ENCODE measurements at places on chromosomes 2 and 18.

DNA sequence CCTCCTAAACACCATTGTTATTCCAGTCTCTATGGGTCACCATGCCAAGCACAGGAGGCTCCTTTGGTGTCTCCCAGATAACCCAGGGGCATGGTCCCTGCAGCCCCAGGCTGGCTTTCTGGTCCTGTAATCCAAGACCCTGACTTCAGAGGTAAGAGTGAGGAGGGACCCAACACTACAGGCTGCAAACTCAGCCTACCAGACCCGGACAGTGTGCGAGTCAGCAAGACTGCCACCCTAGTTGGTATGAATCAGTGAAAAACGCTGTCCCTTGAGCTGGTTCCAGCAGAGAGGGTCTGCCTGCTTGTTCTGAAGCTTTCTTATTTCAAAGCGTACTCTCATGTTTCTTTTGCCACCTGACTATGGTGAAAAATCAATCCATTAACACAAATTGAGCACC lies 47.6 kb upstream of the ZFP36L2 start:
- DNase-seq, result no peak

GRCh38 chr18:37499044-37499443 lies 66.6 kb downstream of the CELF4 start:
- no peak for DNase-seq

GRCh38 chr2:113229795-113230194 lies 48.9 kb downstream of the PAX8 start:
- no peak for DNase-seq

DNA sequence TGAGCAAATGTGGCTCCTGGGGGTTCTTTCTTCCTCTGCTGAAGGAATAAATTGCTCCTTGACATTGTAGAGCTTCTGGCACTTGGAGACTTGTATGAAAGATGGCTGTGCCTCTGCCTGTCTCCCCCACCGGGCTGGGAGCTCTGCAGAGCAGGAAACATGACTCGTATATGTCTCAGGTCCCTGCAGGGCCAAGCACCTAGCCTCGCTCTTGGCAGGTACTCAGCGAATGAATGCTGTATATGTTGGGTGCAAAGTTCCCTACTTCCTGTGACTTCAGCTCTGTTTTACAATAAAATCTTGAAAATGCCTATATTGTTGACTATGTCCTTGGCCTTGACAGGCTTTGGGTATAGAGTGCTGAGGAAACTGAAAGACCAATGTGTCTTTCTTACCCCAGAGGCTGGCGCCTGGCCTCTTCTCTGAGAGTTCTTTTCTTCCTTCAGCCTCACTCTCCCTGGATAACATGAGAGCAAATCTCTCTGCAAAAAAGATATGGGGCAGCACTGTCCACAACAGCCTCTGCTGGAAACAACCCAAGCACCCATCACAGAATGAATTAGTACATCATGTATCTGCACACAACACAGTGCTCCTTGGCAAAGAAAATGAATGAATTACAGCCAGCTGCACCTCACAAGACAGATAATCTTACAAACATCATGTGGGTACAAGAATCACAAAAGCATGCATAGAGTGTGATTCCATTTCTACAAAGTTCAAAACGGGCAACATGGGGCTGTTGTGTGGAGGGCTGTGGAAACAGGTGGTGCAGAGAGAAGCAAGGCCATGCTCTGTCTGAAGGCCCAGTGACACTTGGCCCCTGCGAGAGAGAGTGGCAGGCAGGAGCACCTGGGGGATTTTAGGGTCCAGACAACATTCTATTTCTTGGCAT lies 6.6 kb downstream of the IL1RN start:
- no peak for DNase-seq

GRCh38 chr2:39218391-39218790 lies 25.4 kb downstream of the CDKL4 start:
- DNase-seq, result no peak

GRCh38 chr2:109398366-109399015 lies 215.3 kb downstream of the SEPTIN10 start:
- no peak for DNase-seq

DNA sequence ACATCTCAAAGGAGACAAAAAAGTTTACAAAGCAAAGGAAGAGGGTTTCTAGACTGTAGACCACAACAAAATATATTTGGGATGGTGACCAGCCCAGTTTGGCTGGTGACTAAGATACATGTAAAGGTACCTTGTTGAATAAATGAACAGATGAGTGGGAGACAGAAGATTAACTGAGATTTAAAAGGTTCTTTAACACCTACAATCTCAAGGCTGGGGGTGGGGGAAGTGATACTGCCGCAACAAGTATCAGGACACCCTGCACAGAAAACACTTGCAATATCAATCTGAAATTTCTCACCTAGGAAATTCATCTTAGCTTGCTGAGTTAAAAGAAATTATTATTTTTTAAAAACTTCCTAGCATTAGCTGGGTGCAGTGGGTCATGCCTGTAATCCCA lies 8.3 kb downstream of the RNF149 start:
- DNase-seq, result no peak

- DNase-seq, result no peak
Observed at GRCh38 chr18:75896865-75897264, 469.4 kb upstream of the SMIM21 start.

- DNase-seq, result no peak
Observed at GRCh38 chr2:203656522-203657287, 49.7 kb upstream of the CD28 start.

- DNase-seq, result no peak
Observed at GRCh38 chr18:5966514-5966913, 71.2 kb upstream of the TMEM200C start.

- no peak for DNase-seq
Observed at GRCh38 chr2:183079139-183079775, 710 bp downstream of the DUSP19 start.

- DNase-seq, result no peak
Observed at GRCh38 chr2:40487602-40488001, 35.7 kb upstream of the SLC8A1 start.

DNA sequence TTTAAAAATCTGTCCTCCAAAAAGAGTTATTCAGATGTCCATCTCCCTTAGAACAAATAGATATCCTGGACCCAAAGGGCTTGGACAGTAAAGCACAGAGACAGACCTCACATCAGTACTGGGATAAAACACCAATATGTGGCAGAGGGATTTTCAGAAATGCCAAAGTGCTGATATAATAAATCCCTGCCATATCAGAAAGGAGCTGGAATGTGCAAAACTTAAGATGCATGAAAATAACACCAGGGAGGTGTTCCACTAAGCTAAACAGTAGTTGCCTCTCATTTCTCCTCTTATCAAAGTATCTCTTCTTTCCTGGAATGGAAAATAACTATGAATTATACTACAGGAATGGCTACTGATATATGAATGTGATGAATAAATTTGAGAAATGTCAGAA lies 13.2 kb downstream of the USP40 start:
- no peak for DNase-seq

DNA sequence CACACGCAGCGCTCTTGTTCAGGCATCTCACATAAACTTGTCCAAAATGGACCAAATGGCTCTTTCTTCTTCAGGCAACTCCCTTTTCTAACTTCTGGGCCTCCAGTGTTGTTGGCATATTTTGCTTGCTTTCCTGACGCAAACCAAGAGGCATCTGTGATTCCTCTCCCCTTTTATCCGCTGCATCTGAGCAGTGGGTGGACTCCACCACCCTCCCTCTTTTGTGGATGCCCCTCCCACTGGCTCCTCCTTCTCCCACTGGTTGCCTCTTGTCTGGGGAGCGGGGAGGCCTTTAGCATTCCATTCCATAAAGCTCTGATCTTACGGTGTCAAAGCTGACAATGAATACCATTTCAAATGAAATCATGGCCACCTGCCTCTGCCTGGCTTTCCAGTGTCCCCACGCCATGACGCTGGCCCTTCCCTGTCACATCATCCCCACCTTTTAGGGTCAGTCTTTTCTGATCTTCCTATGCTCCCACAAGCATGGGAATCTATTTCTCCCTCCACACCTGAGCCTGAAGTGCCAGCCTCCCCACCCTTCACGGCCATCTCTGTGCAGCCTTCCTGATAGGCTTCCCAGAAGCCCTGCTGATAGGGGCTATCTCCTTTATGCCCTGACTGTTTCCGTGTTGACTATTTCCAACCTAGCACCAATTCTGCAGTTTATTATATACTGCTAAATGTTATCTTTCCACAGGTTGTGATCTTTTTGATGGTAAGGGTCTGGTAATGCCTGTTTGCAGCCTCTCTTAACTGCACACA lies 51.5 kb downstream of the RPL37A start:
- no peak for DNase-seq

DNA sequence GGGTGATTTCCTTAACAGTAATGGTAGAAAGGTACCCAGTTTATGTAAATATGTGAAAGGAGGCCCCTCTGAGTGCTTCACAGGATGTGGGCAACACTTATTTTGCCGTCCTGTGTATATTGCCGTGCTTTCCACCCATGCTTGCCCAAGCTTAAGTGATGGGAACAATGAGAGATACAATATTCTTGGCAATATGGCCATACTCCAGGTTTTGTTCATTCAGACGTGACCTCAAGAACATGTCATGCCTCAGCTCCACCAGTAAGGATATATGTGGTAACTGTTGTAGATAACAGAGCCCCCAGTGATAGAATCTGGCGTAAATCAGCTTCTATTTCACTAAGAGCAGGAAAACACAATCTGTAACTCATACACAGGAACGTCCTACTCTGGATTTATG lies 318.7 kb downstream of the PTPRM start:
- DNase-seq, result no peak

DNA sequence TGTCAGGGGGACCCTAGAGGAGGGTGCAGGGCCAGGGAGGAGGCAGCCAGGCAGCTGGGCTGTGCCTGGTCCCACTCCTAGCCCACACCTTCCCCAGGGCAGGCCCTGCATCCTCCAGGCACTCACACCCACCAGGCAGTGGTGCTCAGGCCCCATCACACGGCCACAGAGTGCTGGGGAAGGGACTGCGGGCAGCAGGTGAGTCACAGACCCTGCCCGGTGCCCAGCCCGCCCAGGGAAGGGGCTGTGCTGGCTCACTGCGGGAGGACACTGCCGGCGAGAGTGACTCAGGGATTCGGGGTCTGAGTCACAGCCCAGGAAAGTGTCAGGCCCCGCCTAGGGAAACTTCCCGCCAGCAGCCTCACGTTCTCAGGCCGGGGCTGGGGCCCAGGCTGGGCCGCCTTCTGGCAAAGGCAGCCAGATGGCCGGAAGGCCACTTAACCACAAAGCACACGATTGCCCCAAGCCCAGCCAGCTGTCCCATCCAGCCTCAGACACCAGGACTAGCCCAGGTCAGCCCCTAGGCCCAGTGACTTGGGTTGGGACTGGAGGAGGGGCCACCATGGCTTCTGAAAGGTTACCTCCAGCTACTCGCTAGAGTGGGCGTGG lies 42.2 kb downstream of the BIN1 start:
- DNase-seq, result no peak

DNA sequence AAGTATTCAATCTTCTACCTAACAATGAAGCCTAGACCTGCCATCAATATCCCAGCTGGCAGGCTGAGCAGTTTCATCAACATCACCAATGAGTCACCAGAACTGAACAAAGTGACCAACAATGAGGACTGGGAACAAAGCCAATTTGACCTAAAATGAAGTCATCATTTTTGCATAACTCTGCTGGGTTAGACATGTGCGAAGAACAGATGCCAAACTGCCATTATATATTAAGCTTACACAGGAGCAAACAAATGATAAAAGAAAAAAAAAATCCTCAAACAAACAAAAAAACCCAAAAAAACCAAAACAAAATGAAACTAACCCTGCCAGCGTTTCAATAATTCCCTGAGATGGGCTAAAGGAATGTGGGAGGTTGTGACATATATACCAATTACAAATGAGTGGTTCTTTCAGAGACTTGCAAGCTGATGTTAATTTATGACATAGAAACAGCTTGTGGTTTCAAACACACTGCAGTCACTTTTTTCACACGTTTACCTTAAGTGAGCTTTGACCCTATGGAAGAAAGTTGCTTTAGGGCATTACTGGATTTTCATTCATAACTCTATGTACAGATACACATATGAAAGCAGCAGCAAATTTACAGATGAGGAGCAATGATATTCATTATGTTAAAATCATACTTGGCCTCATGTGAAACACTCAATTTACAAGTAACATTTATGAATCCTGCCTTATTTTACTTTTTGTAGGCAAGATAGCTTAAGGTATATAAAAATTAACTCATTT lies 56.9 kb upstream of the CCDC141 start:
- no peak for DNase-seq

DNA sequence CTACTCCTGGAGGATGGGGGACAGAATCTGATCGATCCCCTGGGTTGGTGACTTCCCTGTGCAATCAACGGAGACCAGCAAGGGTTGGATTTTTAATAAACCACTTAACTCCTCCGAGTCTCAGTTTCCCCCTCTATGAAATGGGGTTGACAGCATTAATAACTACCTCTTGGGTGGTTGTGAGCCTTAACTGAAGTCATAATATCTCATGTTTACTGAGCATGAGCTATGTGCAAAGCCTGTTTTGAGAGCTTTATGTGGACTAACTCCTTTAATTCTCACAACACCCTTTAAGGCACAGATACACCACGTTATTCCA lies 844 bp downstream of the PROC start:
- no peak for DNase-seq

DNA sequence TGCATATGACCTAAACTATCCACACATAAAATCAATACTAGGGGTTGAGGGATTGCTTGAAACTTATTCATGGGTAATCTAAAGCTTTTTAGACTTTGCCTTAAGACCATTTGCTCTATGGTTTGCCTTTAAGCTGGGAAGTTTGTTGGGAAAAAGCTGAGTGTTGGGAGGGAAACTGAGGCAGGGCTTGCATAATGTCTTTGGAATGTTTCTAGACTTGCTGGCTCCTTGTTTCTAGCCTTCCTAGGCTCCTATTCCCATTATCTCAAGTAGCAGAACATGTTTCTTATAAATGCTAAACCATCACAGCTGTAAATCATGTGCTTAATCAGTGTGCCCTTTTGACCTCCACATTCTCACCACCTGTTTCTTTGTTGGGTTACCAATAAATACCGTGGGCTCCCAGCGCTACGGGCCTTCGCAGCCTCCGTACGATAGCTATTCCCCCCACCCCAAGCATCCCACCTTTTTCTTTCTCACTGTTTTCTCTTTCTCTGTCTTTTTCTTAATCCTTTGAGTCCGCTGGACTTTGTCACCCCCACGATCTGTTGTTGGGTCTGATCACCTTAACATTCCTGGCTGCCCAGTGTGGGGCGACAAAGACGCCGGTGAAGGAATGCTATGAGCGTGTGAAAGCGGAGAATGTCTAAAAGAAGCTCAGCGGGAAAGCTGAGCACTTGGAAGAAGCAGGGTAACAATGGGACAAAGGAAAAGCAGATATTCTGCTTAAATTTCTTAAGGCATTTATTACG lies 49.4 kb upstream of the CWC22 start:
- no peak for DNase-seq

DNA sequence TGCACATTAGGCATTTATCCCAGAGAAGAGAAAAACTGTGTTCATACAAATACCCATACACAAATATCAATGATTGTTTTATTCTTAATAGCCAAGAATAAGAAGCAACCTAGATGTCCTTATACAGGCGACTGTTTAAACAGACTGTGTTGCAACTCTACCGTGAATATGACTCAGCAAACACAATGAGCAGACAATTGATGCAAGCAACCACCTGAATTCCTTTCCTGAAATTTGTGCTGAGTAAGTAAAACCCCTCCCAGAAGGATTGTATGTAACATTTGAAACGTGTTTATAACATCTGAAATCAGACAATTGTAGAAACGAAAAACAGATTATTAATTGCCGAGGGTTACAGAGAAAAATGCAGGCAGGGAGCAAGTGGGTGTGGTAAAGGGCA lies 621.9 kb upstream of the SOX11 start:
- no peak for DNase-seq

GRCh38 chr2:64888591-64889309 lies 100.4 kb upstream of the SLC1A4 start:
- DNase-seq, result no peak
